ENCODE measurements at places on chromosomes 2 and 18.
A peak's percentile ranks its signal among the peaks of the same experiment; 100 is the strongest.

GRCh38 chr2:136916131-136916530 lies 150.8 kb downstream of the THSD7B start:
- no peak for DNase-seq

DNA sequence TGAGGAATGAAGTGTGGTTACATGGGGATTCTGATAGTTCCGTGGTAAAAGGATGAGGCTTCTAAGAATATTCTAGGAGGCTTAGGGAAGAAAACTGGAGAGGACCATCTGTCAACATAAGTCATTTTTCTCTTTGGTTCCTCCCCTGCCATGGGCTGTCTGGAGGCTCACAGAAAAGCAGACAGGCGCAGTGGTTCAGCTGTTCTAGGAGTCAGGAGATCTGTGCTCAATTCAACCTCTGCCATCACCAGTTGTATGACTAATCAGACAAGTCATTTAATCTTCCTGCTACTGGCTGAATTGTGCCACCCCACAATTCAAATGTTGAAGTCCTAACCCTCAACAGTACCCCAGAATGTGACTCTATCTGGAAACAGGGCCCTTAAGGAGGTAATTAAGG lies 36.4 kb downstream of the ADAM17 start:
- no peak for DNase-seq

DNA sequence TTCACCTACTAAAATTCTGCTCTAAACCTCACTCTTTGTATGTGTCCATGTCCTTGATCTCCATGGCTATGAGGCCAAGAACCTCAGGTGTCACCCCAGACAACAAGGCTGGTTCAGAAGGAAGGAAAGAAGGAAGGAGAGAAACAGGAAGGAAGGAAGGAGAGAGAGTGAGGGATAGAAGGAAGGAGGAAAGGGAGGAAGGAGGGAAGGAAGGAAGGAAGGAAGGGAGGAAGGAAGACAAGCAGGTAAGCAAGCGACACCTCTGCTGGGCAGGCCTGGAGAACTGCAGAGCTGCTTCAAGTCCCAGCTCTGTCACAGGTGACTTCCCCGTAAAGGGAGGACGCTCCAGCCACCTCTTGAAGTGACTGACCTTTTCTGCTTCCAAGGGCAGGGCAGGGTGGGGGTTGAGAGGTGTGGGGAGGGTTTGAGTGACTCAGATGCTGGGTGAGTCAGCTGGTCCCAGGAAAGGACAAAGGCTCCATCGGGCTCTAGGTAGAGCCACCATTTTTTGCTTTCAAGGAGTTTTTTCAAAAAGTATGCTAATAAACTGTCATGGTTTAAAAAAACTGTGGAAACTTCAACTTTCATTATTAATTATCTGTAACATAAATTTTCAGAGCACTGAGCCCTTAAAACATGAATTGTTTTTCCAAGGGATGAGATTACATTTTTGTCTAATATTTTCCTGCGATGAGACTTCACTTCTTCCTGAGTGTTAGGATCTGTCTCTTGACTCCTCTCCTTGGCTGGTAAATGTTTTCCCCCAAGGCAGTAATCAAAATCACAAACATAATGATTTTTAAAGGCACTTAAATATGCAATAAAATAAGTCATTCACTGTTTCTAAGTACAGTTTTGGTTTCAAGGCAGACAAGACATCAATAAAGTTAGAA lies 90.1 kb upstream of the L3MBTL4 start:
- DNase-seq: no peak

DNA sequence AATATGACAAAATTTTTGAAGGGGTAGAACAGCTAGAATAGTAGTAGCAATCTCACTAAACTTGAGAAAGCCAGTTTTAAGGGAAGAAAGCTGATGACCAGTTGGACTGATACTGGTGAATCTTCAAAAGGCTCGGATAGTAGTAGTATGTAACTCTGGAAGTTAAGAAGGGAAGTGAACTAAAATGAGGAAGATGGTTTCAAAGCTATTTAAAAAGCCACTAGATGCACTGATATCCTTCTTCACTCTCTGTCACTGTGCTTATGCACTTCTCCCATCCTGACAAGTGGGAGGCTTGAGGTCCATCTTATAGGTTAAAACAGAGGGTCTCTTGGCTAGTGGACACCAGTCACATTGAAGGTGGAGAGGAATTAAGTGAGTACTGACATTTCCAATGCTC lies 141.1 kb downstream of the NCOA1 start:
- no peak for DNase-seq

GRCh38 chr2:96157649-96158553 lies 12.7 kb upstream of the DUSP2 start:
- no peak for DNase-seq

DNA sequence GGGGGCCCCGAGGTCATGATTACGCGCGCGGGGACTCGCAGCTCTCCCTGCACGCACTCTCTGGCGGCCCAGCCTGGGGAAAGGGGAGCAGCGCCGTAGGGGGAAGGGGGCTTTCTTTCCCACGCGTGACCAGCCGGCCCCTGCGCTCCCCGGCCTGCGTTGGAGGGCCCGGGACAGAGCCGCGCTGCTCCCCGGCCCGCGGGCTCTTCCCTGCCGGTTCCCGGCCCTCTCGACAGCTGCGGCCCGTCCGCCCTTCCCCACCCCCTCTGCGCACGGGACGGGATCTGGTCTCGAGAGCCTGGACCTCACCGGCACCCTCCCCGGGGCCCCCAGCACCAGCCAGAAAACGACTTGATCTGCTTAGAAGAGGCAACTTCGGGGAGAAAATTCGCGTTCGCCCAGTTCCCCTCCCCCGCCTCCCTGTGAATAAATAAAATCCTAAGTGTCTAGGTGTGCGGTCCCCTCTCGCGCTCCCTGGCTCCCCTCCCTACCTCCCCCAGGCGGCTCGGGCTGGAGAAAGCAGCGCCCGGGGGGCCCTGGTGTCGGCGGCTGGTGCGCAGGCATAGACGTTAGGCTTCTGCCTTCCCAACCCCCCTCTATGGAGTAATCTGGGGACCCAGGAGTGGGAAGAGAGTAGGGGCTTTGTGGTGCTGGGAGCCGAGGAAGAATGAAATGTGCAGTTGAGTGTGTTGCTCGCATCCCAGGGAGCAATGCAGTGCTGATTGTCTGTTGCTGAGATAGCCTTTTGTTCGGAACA lies 803 bp upstream of the FIGN start:
- peak; percentile 83 for DNase-seq

GRCh38 chr2:28583899-28584553 lies 88.2 kb downstream of the PLB1 start:
- DNase-seq: no peak

- no peak for DNase-seq
These were observed 153.9 kb upstream of the SOX11 start for GRCh38 chr2:5538313-5538712.

DNA sequence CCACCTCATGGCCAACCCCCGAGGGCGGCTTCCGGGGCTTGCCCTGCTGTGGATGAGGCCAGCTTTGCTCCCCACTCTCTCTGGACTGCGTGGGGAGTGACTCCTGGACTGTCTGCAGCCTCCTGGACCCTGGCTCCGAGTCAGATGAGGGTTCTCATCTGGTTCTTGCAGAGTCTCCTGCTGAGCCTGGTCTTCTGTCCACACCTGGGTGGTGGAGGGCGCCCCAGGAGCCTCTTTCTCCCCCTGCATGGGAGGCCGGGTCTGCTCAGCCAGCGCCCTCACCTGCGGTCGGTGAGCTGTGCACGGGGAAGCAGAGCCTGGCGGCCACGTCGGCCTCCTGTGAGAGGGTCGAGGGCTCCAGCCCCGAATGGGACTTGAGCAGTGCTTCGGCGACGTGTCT lies 78.3 kb downstream of the RTP5 start:
- no peak for DNase-seq

- DNase-seq: no peak
These were observed 296.4 kb downstream of the CYP26B1 start for GRCh38 chr2:71851094-71851750.

- DNase-seq: no peak
These were observed 78.6 kb upstream of the SH3BP4 start for GRCh38 chr2:234873103-234873827.

GRCh38 chr2:197713271-197713670 lies 8.1 kb downstream of the MARS2 start:
- DNase-seq: no peak

All from SK-N-DZ (cell line).